ENCODE measurements at places on chromosomes 4 and X.

- H3K27me3 ChIP-seq = no peaks in the 10 kb centered on the region
- H3K4me3 ChIP-seq = no peak overlapping the region
- no peaks in the 10 kb centered on the region for H3K36me3 ChIP-seq
- no peaks in the 10 kb centered on the region for H3K4me1 ChIP-seq
- H3K27ac ChIP-seq = no peak overlapping the region
- no peak for DNase-seq
Measured at GRCh38 chr4:130028552-130028951, 932.6 kb downstream of the C4orf33 start.

- no peak overlapping the region for H3K4me3 ChIP-seq
- no peak overlapping the region for H3K27ac ChIP-seq
- no peaks in the 10 kb centered on the region for H3K4me1 ChIP-seq
- no peaks in the 10 kb centered on the region for H3K27me3 ChIP-seq
Measured at GRCh38 chr4:133188433-133189146, 39.5 kb downstream of the PCDH10 start.

GRCh38 chrX:154824638-154825037 is 9.8 kb downstream of the SMIM9 start:
- no peak overlapping the region for H3K4me3 ChIP-seq
- peaks cover 22% of the 10 kb centered on the region for H3K4me1 ChIP-seq
- DNase-seq = no peak
- no peaks in the 10 kb centered on the region for H3K27me3 ChIP-seq

GRCh38 chrX:33726281-33727160 is 405.6 kb downstream of the FAM47A start:
- no peak overlapping the region for H3K27ac ChIP-seq
- H3K4me1 ChIP-seq = no peaks in the 10 kb centered on the region
- no peak overlapping the region for H3K4me3 ChIP-seq

DNA sequence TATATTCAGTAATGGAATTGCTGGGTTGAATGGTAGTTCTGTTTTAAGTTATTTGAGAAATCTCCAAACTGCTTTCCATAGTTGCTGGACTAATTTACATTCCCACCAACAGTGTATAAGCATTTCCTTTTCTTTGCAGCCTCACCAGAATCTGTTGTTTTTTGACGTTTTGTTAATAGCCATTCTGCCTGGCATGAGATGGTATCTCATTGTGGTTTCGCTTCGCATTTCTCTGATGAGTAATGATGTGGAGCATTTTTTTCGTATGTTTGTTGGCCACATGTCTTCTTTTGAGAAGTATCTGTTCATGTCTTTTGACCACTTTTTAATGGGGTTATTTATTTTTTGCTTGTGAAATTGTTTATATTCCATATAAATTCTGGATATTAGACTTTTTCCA is 13.6 kb upstream of the MAGED4B start:
- H3K4me1 ChIP-seq = peaks cover 7% of the 10 kb centered on the region
- no peaks in the 10 kb centered on the region for H3K36me3 ChIP-seq
- H3K4me3 ChIP-seq = no peak overlapping the region
- DNase-seq = no peak

GRCh38 chr4:94127707-94128328 is 79.8 kb upstream of the SMARCAD1 start:
- DNase-seq = no peak
- H3K36me3 ChIP-seq = no peaks in the 10 kb centered on the region
- no peaks in the 10 kb centered on the region for H3K4me1 ChIP-seq
- H3K4me3 ChIP-seq = no peak overlapping the region
- H3K27me3 ChIP-seq = peaks cover 6% of the 10 kb centered on the region

GRCh38 chr4:140157341-140157740 is 3.4 kb upstream of the MAML3 start:
- DNase-seq = no peak
- peaks cover 51% of the 10 kb centered on the region for H3K4me1 ChIP-seq
- no peak overlapping the region for H3K27ac ChIP-seq

GRCh38 chr4:140944199-140944515 is 188.0 kb upstream of the TBC1D9 start:
- no peak for DNase-seq
- no peak overlapping the region for H3K4me3 ChIP-seq
- H3K36me3 ChIP-seq = no peaks in the 10 kb centered on the region
- H3K4me1 ChIP-seq = no peaks in the 10 kb centered on the region
- no peak overlapping the region for H3K27ac ChIP-seq

DNA sequence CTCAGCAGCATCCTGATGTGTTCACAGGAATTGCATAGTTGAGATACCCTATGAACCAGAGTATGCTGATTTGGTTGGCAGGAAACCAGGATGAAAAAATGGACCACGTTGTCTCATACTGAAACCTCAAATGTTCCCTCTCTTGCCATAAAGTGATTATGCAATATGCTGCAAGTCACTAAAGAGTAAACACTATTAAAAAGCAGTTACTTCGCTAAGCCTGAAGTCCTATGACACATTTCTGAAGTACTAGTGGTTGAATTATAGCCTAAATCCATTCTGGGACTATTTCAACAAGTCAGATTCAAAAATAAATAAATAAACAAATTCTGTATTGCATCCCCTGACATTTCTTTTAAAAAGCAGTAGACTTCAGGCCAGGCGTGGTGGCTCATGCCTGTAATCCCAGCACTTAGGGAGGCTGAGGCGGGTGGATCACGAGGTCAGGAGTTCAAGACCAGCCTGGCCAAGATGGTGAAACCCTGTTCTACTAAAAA is 106.0 kb upstream of the NAP1L5 start:
- no peaks in the 10 kb centered on the region for H3K36me3 ChIP-seq
- no peak overlapping the region for H3K27ac ChIP-seq
- peaks cover 11% of the 10 kb centered on the region for H3K4me1 ChIP-seq
- H3K4me3 ChIP-seq = no peak overlapping the region
- DNase-seq = no peak
- H3K27me3 ChIP-seq = no peaks in the 10 kb centered on the region

DNA sequence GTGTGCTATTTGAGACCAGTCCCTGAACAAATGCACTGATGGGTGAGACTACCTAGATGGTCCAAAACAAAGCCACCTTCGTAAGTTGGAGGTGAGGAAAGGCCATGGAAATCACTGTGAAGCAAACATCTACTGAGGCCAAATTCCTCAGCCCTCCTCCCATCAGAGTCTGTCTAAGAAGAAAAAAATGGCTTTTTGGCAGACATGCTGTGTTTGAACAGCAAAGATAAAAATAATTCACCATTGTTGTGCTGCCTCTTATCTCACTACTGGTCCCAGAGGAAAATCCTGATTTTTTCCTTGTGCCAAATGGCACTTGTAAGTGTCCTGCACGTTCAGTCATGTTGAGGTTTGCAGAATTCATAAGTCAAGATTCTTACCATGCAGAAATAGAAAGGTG is 7.9 kb downstream of the MAGEB18 start:
- H3K27ac ChIP-seq = no peak overlapping the region
- no peak overlapping the region for H3K4me3 ChIP-seq
- no peaks in the 10 kb centered on the region for H3K27me3 ChIP-seq
- H3K36me3 ChIP-seq = no peaks in the 10 kb centered on the region

DNA sequence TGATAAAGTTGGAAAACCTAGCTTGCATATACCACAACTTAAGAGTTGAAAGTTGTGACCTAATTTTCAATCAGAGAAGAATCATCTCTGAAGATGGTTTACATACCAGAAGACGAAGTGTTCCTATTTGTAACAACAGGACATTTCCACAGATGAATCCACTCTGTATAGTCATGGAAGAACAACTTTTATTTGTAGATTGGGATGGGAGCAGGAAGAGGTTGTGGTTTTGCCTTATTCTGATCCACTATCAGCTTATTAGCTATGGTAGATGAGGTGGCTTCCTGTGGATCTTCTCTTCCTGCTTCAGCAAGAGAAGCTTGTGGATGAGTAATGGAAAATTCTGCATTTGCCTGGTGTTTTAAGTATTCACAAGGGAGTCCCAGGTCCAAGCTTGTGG is 18.6 kb upstream of the SUPT20HL1 start:
- H3K36me3 ChIP-seq = no peaks in the 10 kb centered on the region
- H3K4me1 ChIP-seq = peaks cover 26% of the 10 kb centered on the region
- no peak for DNase-seq
- H3K27ac ChIP-seq = no peak overlapping the region
- H3K4me3 ChIP-seq = no peak overlapping the region

DNA sequence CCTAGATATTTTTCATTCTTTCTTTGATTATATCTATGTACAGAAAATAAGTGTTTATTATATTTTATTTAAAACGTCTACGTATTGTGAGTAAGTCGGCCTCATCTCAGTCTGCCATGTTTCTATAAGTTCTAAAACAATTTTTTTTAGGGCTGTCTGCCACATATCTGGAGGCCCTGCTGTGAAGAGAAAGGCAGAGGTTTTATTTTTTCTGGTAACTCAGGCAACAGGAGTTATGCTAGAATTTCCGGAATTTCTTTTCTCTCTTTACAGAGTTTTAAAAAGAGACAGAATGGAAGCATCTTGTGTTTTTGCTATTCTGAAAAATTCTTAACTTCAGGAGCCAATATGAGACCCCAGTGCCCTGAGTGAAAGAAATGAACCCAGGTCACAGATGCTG is 1124.0 kb upstream of the TENM3 start:
- H3K4me1 ChIP-seq = no peaks in the 10 kb centered on the region
- H3K36me3 ChIP-seq = no peaks in the 10 kb centered on the region
- peaks cover 1% of the 10 kb centered on the region for H3K27me3 ChIP-seq
- H3K27ac ChIP-seq = no peak overlapping the region
- no peak for DNase-seq

- peak overlapping the region; percentile 96 for H3K27ac ChIP-seq
- H3K4me3 ChIP-seq = peak overlapping the region; percentile 24
- H3K36me3 ChIP-seq = no peaks in the 10 kb centered on the region
- H3K27me3 ChIP-seq = no peaks in the 10 kb centered on the region
- no peak for DNase-seq
- peaks cover 82% of the 10 kb centered on the region for H3K4me1 ChIP-seq
Measured at GRCh38 chrX:13051529-13052172, 7.2 kb upstream of the FAM9C start.

GRCh38 chr4:2441393-2442174 is 22.8 kb downstream of the CFAP99 start:
- no peak overlapping the region for H3K4me3 ChIP-seq
- peak; percentile 86 for DNase-seq
- H3K36me3 ChIP-seq = no peaks in the 10 kb centered on the region
- peaks cover 5% of the 10 kb centered on the region for H3K4me1 ChIP-seq

DNA sequence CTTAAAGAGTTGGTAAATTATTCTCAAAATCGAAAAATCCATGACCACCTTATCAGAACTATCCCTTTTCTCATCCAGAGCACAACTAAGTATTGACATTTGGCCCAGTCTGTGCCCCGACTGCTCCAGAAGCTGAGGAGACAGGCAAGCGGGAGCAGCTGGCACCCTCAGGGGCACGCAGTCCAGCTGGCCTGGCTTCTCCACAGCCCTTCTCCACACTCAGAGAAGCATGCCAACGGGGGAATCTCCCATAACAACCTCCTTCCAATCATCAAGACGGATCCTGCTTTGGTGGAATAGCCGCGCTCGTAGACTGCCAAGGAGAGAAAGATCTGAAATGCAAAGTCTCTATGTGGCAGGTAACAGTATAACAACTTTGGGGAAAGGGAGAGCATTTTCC is 85.4 kb downstream of the AFAP1 start:
- peaks cover 5% of the 10 kb centered on the region for H3K36me3 ChIP-seq
- H3K4me1 ChIP-seq = peaks cover 74% of the 10 kb centered on the region
- DNase-seq = no peak
- peak overlapping the region; percentile 78 for H3K27ac ChIP-seq

DNA sequence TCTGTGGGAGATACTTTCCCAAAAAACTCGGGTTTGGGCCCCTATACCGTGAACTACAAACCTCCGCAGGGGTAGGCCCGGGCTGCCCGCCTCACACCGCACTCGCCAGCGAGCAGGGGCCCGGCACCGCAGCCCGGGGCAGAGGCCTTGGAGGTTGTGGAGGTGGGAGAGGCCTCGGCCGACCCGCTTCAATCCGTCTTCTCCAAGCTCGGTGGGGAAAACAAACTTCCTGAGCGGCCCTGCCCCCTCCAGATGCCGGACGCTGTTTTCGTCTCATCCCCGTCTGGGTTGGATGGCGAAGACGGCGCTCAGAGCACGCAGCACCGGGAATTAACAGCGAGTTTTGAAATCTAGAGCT is 442 bp upstream of the MCUB start:
- H3K36me3 ChIP-seq = peaks cover 16% of the 10 kb centered on the region
- H3K27me3 ChIP-seq = no peaks in the 10 kb centered on the region
- H3K27ac ChIP-seq = peak overlapping the region; percentile 90
- DNase-seq = peak; percentile 50
- H3K4me3 ChIP-seq = peak overlapping the region; percentile 91

DNA sequence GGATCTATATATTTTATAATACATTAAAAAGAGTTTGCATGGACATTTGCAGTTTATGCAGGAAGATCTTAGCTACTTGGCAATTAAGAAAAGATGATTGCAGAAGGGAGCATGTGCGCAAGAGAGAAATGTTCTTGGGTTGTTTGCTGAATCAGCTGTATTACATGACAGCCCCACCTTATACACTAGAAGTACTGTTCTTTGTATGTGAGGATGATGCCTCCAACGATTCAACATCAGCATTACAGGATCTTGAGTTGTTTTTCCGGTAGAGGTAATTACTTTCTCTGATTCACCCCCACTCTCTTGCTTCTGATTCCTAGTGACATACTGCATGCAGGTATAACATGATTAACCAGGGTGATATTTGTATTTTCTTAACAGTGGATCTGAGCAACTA is 140.8 kb downstream of the PCDH7 start:
- H3K4me1 ChIP-seq = no peaks in the 10 kb centered on the region
- no peak for DNase-seq
- H3K4me3 ChIP-seq = no peak overlapping the region
- H3K27me3 ChIP-seq = no peaks in the 10 kb centered on the region
- no peak overlapping the region for H3K27ac ChIP-seq

GRCh38 chr4:110275871-110276270 is 77.5 kb upstream of the ELOVL6 start:
- no peak overlapping the region for H3K27ac ChIP-seq
- H3K27me3 ChIP-seq = peaks cover 2% of the 10 kb centered on the region
- H3K36me3 ChIP-seq = no peaks in the 10 kb centered on the region
- no peak for DNase-seq

- H3K4me3 ChIP-seq = no peak overlapping the region
- no peak for DNase-seq
Measured at GRCh38 chrX:43176686-43177085, 398.7 kb upstream of the PPP1R2C start.

- no peaks in the 10 kb centered on the region for H3K4me1 ChIP-seq
- no peaks in the 10 kb centered on the region for H3K27me3 ChIP-seq
- H3K27ac ChIP-seq = no peak overlapping the region
- no peak for DNase-seq
- no peaks in the 10 kb centered on the region for H3K36me3 ChIP-seq
- H3K4me3 ChIP-seq = no peak overlapping the region
Measured at GRCh38 chrX:143768976-143769375, 48.4 kb upstream of the SPANXN2 start.

DNA sequence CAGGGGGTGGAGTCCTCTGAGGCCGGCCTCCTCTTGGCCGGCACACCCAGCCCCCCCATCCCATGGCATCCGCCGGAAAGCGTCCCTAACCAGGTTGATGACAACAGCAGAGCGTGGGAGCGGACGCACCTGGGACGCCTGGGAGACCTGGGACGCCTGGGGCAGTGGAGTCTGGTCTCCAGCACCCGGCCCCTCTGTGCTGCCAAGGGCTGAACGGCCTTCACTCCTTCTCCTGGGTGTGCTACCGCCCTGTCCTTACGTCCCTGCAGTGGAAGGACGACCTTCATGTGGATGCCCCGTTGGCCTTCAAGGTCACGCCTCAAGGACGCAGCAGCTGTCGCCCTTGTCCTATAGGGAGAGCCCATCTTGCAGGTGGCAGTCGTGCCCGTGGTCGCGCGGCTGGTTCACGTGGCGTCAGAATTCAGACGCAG is 26.9 kb downstream of the NKX1-1 start:
- no peak for DNase-seq
- no peaks in the 10 kb centered on the region for H3K36me3 ChIP-seq
- H3K4me3 ChIP-seq = no peak overlapping the region
- H3K27me3 ChIP-seq = no peaks in the 10 kb centered on the region
- H3K4me1 ChIP-seq = no peaks in the 10 kb centered on the region

Data from activated naive CD8-positive, alpha-beta T cell treated with anti-CD3 and anti-CD28 coated beads, Interleukin-2, amount 50 U/mL, for 24 hours (primary cell).